IMR-90 (cell line): ENCODE measurements at places on chromosomes 5 and 9.
A peak's percentile ranks its signal among the peaks of the same experiment; 100 is the strongest.

DNA sequence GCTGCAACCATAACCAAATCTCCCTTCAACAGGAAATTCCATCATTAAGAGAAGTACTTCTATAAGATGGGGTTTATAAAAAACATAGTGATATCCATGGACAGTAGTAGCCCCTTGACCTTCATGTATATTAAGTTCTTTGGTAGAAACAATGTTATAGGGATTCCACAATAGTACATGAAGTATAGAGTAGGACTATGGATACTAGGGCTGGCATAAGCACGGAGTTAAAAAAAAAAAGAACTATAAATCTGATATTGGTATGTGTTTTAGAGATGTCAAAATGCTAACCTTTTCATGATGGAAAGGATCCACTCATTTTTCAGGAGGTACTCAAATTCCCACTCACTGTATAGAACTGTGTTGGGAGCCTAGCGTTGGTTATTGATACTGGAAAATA lies 337.6 kb downstream of the FGF10 start:
- no peaks in the 10 kb centered on the region for H3K4me1 ChIP-seq
- DNase-seq: no peak
- no peak overlapping the region for H3K27ac ChIP-seq
- H3K36me3 ChIP-seq: no peaks in the 10 kb centered on the region

- H3K27ac ChIP-seq: no peak overlapping the region
- no peaks in the 10 kb centered on the region for H3K4me1 ChIP-seq
- H3K36me3 ChIP-seq: no peaks in the 10 kb centered on the region
- H3K27me3 ChIP-seq: no peaks in the 10 kb centered on the region
- DNase-seq: no peak
- H3K4me3 ChIP-seq: no peak overlapping the region
Measured at GRCh38 chr5:161431963-161432362, 114.6 kb downstream of the GABRB2 start.

GRCh38 chr5:90113108-90113507 lies 296.4 kb downstream of the CETN3 start:
- H3K4me3 ChIP-seq: no peak overlapping the region
- no peaks in the 10 kb centered on the region for H3K4me1 ChIP-seq
- no peak overlapping the region for H3K27ac ChIP-seq
- no peak for DNase-seq
- H3K27me3 ChIP-seq: no peaks in the 10 kb centered on the region
- no peaks in the 10 kb centered on the region for H3K36me3 ChIP-seq

- H3K27me3 ChIP-seq: no peaks in the 10 kb centered on the region
- DNase-seq: peak; percentile 64
- no peak overlapping the region for H3K4me3 ChIP-seq
- no peaks in the 10 kb centered on the region for H3K36me3 ChIP-seq
Measured at GRCh38 chr9:16119261-16120230, 566.7 kb downstream of the CCDC171 start.

- H3K27me3 ChIP-seq: no peaks in the 10 kb centered on the region
- DNase-seq: no peak
- H3K36me3 ChIP-seq: no peaks in the 10 kb centered on the region
- H3K4me3 ChIP-seq: no peak overlapping the region
Measured at GRCh38 chr9:125922854-125923253, 175.7 kb downstream of the PBX3 start.

DNA sequence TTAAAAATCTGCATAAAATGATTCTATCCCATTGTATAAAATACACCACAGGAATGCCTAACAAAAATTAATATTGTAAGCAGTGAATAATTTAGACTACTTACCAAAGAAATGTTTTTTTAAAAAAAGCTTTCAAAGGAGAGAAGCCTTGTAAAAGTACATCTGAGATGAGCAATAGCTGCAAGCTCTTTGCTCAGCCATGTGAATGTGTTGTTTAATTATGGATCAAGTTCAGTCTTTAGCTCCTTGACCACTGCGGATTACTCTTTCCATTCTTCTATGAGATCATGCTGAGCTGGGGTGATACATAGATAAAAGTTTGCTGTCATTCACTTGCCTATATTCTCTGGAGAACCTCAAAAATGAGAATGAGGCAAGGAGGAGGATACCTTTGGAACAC lies 782.4 kb upstream of the ZNF608 start:
- H3K27me3 ChIP-seq: no peaks in the 10 kb centered on the region
- H3K36me3 ChIP-seq: no peaks in the 10 kb centered on the region
- H3K4me3 ChIP-seq: no peak overlapping the region
- peaks cover 3% of the 10 kb centered on the region; the same call in 1 of the 2 replicates for H3K4me1 ChIP-seq
- H3K27ac ChIP-seq: no peak overlapping the region

- no peak for DNase-seq
- no peaks in the 10 kb centered on the region for H3K36me3 ChIP-seq
- H3K4me3 ChIP-seq: no peak overlapping the region
- no peak overlapping the region for H3K27ac ChIP-seq
- no peaks in the 10 kb centered on the region for H3K4me1 ChIP-seq
- peaks cover 12% of the 10 kb centered on the region for H3K27me3 ChIP-seq
Measured at GRCh38 chr5:150848271-150848670, 1.9 kb downstream of the IRGM start.

GRCh38 chr5:66788556-66788955 lies 192.4 kb downstream of the MAST4 start:
- no peaks in the 10 kb centered on the region for H3K36me3 ChIP-seq
- H3K27ac ChIP-seq: no peak overlapping the region
- H3K27me3 ChIP-seq: no peaks in the 10 kb centered on the region

- H3K4me3 ChIP-seq: peak overlapping the region; percentile 47
- no peaks in the 10 kb centered on the region for H3K36me3 ChIP-seq
- H3K27ac ChIP-seq: no peak overlapping the region; the same call in 1 of the 2 replicates
Measured at GRCh38 chr5:134114886-134115805, 665 bp downstream of the TCF7 start.

- H3K4me1 ChIP-seq: peaks cover 17% of the 10 kb centered on the region
- H3K27ac ChIP-seq: no peak overlapping the region
- peaks cover 1% of the 10 kb centered on the region; the same call in 1 of the 2 replicates for H3K36me3 ChIP-seq
- H3K4me3 ChIP-seq: no peak overlapping the region
Measured at GRCh38 chr5:78574131-78574673, 74.4 kb downstream of the LHFPL2 start.

DNA sequence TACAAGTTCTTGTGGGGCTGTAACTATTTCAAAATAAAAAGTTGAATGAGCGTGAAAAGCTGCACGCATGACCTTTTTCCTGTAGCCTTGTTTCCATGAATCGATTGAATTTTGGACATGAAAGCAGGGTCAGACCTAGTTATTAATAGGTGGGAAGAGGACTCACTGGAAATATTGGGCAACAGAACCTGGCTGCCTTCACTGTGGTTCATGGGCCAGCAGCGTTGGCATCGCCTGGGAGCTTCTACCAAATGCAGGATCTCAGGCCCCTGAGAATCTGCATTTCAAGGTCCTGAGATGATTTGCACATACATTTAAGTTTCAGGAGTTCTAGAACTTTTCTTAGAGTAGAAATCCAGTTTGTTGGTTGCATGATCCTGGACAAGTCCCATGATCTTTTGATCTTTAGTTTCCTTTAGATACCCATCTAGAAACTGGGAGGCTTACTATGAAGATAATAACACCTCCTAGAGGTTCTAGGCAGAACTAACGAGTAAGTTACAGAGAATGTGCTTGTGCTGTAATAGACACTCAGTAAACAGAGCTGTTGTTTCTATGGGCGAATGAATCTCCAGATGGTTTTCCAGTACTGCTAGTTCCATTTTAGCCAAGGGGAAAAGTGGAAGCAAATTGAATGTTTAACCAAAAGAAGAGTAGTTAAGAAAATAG lies 12.4 kb downstream of the ANKRD33B start:
- peaks cover 9% of the 10 kb centered on the region; the same call in 1 of the 2 replicates for H3K4me1 ChIP-seq
- no peaks in the 10 kb centered on the region for H3K27me3 ChIP-seq
- peaks cover 5% of the 10 kb centered on the region; the same call in 1 of the 2 replicates for H3K36me3 ChIP-seq
- H3K4me3 ChIP-seq: no peak overlapping the region
- H3K27ac ChIP-seq: no peak overlapping the region

- no peak overlapping the region for H3K4me3 ChIP-seq
- H3K36me3 ChIP-seq: no peaks in the 10 kb centered on the region
- no peaks in the 10 kb centered on the region for H3K4me1 ChIP-seq
- H3K27ac ChIP-seq: no peak overlapping the region
- DNase-seq: no peak
- H3K27me3 ChIP-seq: no peaks in the 10 kb centered on the region
Measured at GRCh38 chr5:175557778-175558177, 79.4 kb downstream of the SFXN1 start.

DNA sequence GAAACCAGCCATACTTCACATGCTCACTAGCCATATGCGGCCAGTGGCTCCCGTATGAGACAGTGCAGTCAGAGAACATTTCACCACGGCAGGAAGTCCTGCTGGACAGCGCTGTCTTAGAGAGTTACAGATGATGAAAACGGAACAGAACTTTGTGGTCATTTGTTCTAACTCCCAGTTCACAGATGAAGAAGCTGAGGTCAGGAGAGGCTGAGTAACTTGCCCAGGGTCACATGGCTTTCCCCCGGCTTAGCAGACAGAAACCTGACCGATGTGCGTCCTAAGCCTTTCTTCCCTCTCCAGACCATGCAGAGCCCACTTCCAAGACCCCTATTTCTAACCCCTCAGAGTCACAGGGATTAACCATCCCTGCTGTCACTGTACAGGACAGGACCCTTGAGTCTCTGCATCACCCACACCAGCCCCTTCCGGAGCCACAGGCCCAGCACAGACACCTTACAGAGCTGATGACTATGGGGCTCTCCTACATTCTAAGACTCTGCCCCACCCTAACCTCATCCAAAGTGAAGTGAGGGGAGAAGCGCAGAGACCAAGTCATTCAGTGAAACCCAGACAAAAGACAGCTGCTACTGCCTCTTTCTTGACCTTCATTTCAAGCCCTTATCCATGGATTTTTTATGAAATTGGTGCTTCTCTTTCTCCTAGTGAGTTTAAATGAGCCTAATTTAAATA lies 86.9 kb downstream of the PTPN3 start:
- no peak overlapping the region for H3K4me3 ChIP-seq
- H3K27ac ChIP-seq: no peak overlapping the region
- H3K36me3 ChIP-seq: no peaks in the 10 kb centered on the region
- H3K27me3 ChIP-seq: no peaks in the 10 kb centered on the region
